Kasumi-1 (cell line): ENCODE measurements at places on chromosomes 12 and 14.

DNA sequence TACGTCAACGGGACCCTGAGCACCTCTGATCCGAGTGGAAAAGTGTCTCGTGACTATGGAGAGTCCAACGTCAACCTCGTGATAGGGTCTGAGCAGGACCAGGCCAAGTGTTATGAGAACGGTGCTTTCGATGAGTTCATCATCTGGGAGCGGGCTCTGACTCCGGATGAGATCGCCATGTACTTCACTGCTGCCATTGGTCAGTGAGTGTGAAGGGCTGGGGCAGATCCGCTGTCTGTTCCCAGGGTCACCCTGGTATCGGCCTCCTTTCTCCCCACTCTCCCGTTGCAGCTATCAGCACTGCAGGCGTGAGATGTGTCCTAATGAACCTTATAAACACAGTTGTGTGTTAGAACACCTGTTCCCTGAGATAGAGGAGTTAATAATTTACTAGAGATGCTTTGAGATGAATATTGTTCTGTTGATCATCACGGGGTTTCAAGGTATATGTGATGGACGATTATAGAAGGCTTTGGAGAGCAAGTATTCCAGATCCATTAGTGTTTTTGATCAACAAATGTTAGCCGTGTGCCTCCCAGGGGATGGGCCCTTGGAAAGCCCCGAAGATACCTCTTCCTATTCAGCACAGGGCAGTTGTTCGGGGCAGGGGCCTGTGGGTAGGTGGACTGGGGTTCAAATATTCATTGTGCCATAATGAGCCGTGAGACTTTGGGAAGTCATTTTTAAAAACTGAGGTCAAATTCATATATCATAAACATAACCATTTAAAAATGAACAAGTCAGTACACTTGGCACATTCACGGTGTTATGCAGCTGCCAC is 33.6 kb downstream of the ADGRD1 start:
- DNase-seq, result no peak

DNA sequence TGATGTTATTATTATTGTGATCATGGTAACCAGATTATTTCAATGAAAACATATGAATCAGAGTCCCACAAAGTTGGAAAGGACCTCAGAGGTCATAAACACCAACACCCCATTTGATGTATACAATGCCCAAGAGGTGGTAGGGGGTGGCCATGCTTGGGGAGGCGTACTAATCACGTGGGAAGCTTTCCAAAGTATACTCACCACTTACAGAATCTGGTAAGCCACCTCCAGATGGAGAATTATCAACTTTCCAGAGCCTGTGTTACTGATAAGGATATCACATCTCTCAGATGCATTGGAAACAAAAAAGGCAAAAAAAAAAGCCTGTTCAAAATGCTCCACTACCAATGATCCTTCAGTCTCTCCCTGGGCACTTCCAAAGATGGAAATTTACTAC is 8.4 kb downstream of the DAD1 start:
- no peak for DNase-seq

DNA sequence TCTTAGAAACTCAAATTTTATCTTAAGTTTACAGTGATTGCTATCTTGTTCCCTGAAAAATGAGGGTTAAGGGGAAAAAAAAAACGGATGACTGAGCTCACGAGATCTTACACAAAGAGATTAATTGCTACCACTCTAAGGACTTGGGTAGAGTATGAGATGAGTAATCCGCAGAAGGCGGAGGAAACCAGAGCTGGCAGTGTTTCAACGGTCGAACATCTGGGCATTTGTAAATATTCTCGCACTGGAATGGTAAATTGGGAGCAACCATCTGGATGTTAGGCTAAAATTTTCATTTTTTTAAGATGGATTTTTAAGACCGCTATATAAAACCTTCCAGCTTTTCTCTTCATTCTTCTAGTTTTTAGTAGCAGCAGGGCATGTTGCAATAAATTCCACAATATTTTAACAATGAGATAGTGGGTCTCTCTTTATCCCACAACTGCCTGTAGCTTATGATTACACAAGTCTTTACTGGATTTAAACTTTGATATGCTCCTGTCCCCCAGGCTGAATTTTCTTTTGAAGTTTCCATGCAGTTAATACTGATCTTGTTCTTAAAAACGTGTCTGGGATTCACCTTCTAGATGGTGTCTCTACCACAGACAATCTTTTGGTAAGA is 1324.1 kb downstream of the AACS start:
- no peak for DNase-seq

GRCh38 chr12:4420138-4420670 is 25.4 kb downstream of the FGF6 start:
- no peak for DNase-seq

- no peak for DNase-seq
These were observed 103.6 kb upstream of the CCDC91 start for GRCh38 chr12:28086521-28087155.

GRCh38 chr14:48526307-48526706 is 850.9 kb upstream of the MDGA2 start:
- no peak for DNase-seq

DNA sequence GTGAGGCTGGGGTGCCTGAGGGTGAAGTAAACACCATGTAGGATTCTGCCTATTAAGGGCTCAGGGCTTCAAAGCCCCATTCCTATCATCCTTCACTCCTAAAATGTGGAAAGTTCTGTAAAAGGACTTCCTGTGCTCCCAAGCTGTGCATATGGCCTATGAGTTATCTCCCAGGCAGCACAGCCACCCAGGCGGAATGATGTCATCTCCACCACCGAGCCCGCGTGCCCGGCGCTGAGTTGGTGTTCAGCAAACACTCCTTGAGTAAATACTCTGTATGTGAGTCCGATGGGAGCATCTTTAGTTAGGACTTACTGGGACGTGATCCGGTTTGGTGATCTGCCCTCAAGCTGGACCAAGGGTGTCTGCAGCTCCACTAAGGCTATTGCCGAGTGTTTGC is 437.3 kb downstream of the MED13L start:
- no peak for DNase-seq

GRCh38 chr12:118512669-118513068 is 136.3 kb downstream of the SUDS3 start:
- DNase-seq, result no peak

GRCh38 chr14:86780876-86781510 is 1212.0 kb downstream of the GALC start:
- no peak for DNase-seq

DNA sequence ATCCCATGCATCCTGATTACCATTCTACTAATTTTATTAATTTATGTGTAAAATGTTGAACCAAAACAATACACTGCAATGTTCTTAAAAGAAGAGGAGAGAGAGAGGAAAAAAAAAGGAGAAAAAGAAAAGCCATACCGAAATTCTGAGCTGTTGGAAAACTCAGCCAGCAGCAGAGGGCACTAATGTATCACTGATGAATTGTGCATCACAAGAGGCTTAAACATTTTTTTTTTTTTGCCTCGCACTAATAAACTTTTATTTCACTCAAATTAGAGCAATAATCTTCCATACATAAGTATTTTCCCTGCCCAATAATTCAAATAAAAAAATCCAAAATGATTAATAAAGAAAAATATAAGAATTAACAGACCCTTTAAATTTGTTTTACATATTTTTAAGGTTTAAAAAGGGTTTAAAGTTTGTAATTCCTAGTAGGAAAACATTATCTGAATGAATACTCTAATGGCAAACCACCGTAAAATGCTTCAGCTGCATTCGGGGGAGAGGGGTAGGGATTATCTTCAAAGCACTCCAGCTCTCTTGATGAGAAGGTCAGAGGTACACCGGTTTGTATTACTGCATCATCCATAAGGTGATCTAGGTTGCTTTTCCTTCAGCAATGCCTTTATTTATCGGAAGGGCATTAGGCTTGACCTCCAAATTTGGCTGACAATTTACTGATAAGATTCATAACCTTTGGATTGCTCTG is 41.9 kb downstream of the ATP23 start:
- peak; percentile 49 for DNase-seq

- peak; percentile 27 for DNase-seq
These were observed 128.6 kb upstream of the PLEKHG7 start for GRCh38 chr12:92574051-92574783.

DNA sequence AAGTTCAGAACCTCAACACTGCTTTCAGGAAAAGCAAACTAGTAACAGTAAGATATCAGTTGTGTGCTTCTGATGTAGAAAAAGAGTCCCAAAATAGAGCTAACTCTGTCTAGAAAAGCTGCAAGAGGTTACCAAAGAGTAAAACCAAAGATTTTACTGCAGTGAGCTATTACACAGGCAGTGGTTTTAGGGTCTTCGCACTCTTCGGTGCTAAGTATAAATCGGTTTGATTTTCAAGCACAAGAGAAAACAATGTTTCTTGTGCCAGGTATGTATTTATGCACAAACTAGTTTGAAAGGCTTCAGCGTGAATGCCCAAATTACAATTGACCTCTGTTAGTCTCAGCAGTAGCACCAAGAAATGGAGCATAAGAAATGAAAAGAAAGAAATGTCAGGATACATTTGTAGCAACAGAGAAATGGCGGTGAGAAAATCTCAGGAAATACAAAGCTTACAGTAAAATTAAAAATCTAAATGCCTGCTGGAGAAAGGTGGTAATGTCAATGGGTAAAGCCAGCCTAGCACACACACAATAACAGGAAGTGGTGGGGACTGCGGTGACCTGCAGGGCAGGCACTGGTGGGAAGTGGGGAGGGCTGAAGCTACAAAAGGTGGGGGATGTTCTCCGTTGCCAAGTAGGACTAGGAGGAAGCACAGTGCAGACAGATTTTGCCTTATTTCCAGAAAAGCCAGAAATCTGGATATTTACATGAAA is 18.0 kb upstream of the DYRK2 start:
- peak; percentile 90 for DNase-seq
